ENCODE measurements at places on chromosomes 2 and 18.

GRCh38 chr18:74796841-74797576 lies 199.3 kb downstream of the ZNF407 start:
- DNase-seq, result no peak

GRCh38 chr2:50398766-50399056 lies 633.2 kb downstream of the NRXN1 start:
- DNase-seq, result no peak

GRCh38 chr2:132462236-132462635 lies 45.6 kb downstream of the GPR39 start:
- no peak for DNase-seq

- DNase-seq, result no peak
Measured at GRCh38 chr2:2875296-2875695, 502.3 kb downstream of the EIPR1 start.

DNA sequence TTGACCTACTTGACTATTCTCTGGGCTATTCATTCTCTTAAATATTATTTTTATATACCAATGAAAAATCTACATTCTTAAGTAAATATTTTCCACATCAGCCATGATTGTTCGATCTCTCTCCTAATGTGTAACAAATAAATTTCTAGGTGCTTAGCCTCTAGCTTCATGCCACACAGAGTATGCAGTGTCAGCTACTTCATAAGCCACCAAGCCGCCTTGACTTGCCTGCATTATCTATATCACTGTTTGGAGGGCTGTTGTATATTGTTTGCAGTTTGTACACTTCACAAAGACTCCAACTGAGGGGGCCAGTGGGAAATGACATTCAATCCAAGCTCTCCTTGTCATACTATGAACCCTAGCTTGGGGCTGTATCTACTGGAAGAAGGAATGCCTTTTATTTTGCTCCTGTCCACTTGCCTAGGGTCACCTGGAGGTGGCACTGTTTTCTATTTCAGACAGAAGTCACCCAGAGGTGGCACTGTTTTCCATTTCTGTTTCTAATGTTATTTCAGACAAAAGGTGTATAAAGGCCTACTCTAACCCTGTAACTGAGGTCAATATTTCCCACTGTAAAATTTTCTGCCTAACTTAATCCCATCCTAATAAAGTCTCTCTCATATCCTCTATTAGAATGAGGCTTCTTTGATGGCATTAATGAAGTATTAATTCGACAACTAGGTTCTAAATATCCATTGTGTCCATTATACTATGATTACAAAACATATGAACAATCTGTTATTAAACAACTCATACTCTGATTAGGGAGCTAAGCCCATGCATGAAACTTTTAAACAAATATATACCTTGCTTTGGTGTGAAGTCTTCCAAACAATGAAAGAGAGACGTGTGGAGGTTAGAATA lies 36.4 kb downstream of the COL5A2 start:
- peak; percentile 3 for DNase-seq

GRCh38 chr2:218975060-218975777 lies 9.8 kb downstream of the FEV start:
- DNase-seq, result no peak

- DNase-seq, result no peak
Measured at GRCh38 chr2:137983581-137983980, 19.3 kb downstream of the HNMT start.

DNA sequence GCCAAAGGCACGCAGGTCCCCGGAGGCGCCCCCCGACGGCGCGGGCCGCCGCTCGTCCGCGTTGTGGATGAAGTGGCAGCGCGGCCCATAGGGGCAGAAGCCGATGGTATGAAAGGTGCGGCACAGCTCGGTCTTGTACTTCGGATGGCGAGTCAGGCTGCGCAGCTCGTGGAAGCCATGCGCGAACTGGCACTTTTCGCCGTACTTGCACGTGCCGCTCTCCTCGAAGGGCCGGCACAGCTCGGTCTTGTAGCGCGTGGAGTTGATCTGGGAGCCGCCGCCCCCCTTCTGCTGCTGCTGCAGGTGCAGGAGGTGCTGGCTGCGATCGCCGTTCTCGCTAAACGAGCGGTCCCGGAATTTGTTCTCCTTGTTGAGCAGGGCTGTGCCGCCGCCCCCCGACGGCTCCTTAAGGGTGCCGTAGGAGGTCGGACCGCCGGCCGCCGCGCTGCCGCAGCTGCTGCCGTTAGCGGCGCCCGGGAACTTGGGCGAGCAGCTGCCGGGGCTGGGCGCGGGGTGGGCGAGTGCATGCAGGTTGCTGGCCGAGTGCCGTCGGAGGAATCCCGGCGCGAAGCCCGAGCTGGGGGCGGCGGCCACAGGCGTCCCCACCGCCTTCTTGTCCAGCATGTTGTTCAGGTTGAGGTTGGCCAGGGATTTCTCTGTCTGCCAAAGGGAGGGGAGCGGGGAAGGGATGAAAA lies 1.2 kb downstream of the ZFP36L2 start:
- peak; percentile 49 for DNase-seq

DNA sequence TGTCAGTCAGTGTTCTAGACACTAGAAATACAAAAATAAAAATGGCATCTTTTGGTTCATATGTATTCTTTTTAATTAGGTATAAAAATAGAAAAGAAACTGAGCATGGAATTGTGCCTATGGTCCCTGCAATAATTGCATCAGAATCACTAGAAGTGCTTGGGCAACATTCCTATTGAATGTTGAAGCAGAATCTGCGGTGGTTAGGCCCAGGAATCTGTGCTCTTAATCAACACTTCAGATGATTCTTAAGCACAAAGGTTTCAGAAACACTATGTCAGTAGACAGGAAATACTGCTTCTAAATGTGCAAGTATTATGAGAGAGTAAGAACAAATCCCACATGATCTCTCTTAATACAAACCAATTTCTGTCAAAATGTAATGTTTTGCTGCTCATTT lies 20.3 kb upstream of the RBBP8 start:
- no peak for DNase-seq

DNA sequence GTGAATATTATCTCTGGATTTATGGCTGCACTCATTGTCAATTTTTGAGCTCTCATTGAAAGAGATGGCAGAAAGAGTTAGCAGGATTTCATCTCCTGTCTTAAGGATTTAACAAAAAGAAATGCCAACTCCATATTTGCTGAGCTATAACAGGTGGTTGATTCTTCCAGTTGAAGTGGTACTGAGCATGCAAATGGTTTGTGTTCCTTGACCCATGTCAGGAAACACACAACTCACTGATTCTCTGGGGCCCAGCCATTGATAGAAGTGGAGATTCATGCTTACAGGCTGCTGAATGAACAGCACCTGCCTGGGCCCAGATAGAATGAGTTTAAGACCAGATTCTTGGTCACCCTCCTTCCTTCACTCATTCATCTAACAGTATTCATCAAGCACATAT lies 128.8 kb downstream of the CERS6 start:
- no peak for DNase-seq

GRCh38 chr18:3265564-3266033 lies 3.7 kb downstream of the MYL12B start:
- no peak for DNase-seq

GRCh38 chr2:44351088-44351487 lies 10.2 kb downstream of the PREPL start:
- no peak for DNase-seq

DNA sequence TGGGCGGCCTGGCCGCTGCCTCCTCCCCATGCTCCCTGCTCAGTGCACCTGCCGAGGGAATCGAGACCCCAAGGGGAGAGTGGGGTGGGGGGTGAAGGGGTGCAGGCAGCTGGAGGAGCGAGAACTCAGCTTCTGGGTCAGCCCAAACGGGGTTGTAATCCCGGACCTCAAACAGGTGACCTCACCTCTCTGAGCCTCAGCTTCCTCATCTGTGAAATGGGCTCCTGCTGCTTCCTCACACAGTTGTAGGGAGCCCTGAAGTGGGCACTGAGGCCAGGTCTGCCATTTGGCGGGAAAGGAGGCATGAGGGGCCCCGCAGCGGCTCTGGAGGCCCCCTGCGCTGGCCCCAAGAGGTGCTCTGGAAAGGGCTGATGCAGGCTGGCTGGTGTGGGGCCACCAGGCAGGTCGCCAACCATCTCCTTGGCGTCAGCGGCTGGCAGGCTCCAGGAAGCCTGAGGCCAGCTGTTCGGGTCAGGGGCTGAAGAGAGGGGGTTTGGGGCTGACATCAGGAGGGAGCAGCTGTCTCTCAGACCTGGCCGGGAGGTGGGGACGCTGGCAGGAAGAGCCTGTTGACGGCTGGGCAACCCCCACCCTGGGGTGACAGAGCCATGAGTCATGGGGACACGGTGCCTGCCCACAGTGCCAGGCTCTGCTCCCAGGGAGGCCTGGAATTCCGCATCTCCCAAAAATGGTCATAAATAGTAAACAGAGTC lies 4.9 kb downstream of the KLHL30 start:
- no peak for DNase-seq

- no peak for DNase-seq
Measured at GRCh38 chr2:201942531-201942930, 91.1 kb upstream of the FZD7 start.

- DNase-seq, result no peak
Measured at GRCh38 chr2:37554155-37554510, 117.3 kb downstream of the CDC42EP3 start.

GRCh38 chr18:21291106-21291505 lies 49.1 kb downstream of the GREB1L start:
- no peak for DNase-seq

DNA sequence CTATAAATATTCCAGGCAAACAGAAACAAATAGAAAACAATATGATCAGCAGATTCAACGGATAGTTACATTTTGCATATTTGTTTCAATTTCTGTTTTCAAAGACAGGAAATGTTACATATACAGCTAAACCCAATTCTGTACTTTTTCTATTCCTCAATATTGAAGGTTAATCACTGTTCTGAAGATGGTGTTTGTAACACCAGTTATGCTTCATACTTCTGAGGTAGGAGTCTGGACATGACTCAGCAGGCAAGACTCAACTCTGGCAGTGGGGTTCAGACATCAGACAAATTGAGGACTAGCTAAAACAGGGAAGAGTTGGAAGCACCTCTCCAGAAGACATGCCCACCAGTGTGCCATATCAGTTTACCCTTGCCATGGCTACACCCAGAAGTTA lies 16.6 kb downstream of the SERPINB13 start:
- DNase-seq, result no peak
